ENCODE measurements at places on chromosomes 7 and 10.

- DNase-seq: no peak
Measured at GRCh38 chr10:49038711-49039110, 76.6 kb downstream of the VSTM4 start.

DNA sequence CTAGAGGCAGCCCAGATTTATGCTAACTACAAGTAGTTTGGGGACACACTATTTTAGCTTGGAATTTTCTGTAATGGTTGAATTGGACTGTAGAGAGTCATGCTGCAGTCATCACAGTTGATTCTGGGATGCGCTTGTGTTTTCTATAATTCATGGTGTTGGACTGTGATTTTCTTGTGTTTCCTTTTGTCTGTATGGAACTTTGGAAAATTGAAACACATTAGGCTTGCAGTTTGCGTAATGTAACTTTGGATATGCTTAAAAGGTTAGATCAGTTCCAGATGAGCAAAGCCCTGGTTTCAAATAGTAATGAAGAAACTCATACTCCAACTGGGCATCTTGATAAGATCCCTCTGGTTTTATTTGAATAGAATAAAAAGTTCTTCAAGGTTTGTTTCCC lies 502.2 kb downstream of the ARL4A start:
- DNase-seq: no peak

DNA sequence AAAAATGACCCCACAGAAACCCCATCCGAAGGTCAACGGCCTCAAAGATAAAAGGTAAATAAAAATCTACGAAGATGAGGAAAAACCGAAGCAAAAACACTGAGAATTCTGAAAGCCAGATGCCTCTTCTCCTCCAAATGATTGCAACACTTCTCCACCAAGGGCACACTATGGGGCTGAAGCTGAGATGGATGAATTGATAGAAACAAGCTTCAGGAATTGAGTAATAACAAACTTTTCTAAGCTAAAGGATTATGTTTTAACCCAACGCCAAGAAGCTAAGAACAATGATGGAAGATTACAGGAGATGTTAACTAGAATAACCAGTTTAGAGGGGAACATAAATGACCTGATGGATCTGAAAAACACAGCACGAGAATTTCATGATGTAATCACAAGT lies 127.8 kb downstream of the MACC1 start:
- no peak for DNase-seq

- peak; percentile 97 for DNase-seq
Measured at GRCh38 chr10:92591550-92592022, 1.3 kb upstream of the KIF11 start.

DNA sequence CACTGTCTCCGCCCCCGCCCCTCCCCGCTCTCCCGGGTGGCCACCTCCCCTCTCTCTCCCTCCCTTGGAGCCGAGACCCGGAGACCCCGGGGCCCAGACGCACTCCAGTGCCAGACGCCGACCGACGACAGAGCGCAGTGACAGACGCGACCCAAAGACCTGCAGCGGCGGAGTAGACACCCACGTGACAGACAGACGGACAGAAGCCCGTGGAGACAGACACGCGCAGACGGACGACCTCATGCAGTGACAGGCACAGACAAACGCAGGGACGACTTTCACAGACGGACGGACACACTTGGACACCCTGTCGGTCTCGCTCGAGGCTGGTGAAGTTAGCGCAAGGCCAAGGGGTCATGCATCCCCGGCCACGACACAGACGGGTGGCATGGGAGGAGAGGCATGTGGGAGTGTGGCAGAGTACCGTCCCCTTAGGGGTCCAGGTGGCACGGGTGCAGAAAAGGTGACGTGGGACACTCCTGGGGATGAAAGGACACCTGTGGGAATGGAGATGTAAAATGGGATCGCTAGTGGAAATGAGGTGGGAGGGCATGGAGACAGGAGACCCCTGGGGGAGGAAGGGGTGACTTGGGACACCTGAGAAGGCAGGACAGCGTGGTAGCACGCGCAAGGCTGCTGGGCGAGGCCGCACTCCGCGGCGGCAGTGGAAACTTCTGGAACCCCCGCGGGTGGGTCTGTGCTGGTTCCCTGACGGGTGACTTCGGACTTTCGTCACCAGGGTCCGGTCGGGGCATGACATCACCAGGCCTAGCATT lies 456 bp upstream of the ACHE start:
- DNase-seq: peak; percentile 48

DNA sequence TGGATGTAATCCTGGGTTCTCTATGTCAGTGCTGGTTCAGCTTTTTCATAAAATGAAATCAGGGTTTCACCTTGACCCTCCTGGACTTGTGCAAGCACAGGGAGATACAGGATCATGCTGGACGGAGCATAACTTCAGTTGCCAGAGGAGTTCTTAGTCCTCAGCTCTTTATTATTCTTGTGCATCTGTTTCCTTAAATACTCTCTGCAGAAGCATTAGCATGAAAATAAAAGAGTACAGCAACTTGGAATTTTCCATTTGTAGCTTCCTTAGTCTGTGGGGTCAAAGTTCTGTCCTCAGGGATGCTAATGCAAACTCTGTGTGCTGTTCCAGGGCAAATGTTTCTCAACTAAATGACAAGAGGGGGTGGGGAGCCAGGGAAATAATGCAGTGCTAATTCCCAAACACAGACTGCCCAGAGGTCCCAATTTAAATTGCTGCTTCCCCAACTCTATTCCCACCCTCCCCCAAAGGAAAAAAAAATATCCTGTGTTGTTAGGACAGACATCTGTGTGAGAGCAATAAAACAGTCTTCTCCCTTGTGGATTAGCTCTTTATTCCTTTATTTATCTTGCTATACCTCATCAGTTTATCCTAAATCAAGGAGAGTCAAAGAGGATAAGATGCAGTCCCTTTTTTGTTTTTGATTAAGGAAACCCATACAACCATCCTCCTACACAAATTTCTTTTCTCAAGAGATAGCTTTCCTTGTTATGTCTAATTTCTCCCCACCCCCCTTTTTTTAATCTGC lies 905.0 kb downstream of the LRMDA start:
- DNase-seq: no peak

Data from suppressor macrophage (primary cell).